Panc1 (cell line): ENCODE measurements at places on chromosomes 2 and 18. TPM values are rescaled to one million over a fixed set of nuclear protein-coding genes. Genes with fewer than 3 reads are reported as not detected.
A peak's percentile ranks its signal among the peaks of the same experiment; 100 is the strongest.

POMC gene
- total RNA-seq, result not detected

TGFA gene
- 1.7 TPM for total RNA-seq

HOXD13 gene
- not detected for total RNA-seq

UGT1A4 gene
- total RNA-seq, result not detected

DNA sequence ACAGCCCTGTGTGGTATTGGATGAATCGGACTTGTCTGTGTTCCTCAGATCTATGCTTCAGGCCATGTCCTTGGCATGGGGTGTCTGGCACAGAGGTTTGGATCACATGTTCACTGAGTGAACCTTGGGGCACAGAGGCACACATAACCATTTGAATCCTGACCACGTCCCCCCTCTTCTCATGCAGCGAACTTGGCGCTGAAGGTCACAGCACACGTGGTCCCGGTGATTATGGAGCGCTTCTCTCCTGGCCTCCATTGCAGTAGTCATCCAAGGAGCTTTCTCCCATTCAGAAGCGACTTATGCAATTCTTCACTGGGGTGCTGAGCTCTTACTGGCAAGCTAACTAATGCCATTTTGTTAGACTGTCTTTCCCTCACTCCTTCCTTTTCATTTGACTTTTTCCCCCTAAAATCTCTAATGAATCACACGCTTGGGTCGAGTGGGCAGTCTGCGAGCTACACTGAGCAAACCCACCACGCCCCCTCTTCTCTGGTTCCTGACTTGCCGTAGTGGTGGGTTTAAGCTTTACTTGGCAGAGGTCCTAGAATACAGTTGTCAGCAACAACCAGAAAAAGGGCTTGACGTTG is 59.4 kb downstream of the KCNG2 start:
- no peak overlapping the region for H3K4me3 ChIP-seq
- 0 out of 2 replicates have a peak, but pooled peaks cover 3% of the 10 kb centered on the region for H3K4me1 ChIP-seq
- H3K36me3 ChIP-seq, result no peaks in the 10 kb centered on the region
- peak; percentile 42 for DNase-seq
- no peak overlapping the region for H3K27ac ChIP-seq

- no peaks in the 10 kb centered on the region for H3K4me1 ChIP-seq
- no peaks in the 10 kb centered on the region for H3K27me3 ChIP-seq
- no peak overlapping the region for H3K27ac ChIP-seq
- no peak overlapping the region for H3K4me3 ChIP-seq
Measured at GRCh38 chr2:85312404-85312803, 15.4 kb downstream of the TGOLN2 start.

DNA sequence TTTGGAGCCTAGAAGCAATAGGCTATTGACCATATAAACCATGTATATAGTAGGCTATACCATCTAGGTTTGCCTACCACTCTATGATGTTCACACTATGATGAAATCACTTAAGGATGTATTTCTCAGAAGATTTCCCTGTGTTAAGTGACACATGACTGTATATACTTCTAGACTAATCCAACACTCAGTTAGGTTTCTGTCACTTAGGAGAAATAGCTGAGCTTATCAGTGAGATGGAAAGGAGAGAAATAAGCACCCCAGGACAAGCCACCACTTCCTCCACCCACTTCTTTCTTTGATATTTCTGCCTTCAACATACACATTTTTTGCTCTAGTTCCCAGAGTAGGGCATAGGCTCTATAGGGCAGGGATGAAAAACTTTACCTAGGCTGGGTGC is 7.8 kb downstream of the PECR start:
- no peak overlapping the region for H3K4me3 ChIP-seq
- H3K4me1 ChIP-seq, result no peaks in the 10 kb centered on the region
- DNase-seq, result no peak
- no peaks in the 10 kb centered on the region for H3K36me3 ChIP-seq
- H3K27ac ChIP-seq, result no peak overlapping the region
